T-cell (primary cell): ENCODE measurements at places on chromosomes 4 and X.

DNA sequence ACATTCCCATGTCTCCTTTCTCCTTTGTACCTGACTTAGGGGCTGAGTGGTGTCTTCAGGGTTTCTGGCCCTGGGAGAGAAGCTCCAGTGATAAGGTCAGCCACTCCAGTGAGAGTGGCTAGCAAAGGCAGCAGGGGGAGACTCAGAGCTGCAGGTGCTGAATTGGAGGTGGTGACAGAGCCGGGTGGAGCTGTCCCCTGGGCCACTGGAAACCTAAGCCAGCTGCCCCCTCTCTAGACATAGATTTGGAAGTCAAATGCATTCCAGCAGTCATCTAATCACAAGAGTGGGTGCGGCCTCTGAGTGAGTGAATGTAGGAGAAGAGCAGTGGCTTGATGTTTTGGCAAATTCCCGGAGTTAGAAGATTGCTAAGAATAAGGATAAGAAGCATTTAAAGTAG lies 28.5 kb downstream of the TRIM2 start:
- DNase-seq: no peak

GRCh38 chr4:189200353-189200752 lies 740.3 kb upstream of the FRG1 start:
- DNase-seq: no peak

- DNase-seq: no peak
Observed at GRCh38 chr4:17589355-17589754, 12.4 kb downstream of the LAP3 start.

- no peak for DNase-seq
Observed at GRCh38 chr4:8911316-8912088, 39.9 kb upstream of the HMX1 start.

DNA sequence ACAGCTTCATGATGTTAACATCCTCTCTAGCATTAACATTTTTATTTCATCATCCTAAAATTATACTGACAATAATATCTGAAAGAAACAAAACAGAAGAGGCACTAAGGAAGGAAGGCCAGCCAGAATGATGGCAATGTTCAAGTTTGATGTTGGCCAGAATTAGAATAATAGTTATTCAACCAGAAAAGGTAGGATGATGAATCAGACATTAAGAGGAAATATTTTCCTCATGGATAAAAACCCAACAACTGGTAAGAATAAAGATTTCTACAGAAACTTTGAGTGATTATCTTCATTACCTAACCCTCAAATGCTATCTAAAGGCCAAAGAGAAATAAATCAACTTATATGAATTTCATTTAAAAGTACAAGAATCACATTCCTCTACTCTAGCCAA lies 105.2 kb downstream of the PDE5A start:
- no peak for DNase-seq

- no peak for DNase-seq
Observed at GRCh38 chr4:40316333-40316781, 18.8 kb upstream of the CHRNA9 start.

GRCh38 chr4:116478343-116478742 lies 607.0 kb downstream of the TRAM1L1 start:
- no peak for DNase-seq

DNA sequence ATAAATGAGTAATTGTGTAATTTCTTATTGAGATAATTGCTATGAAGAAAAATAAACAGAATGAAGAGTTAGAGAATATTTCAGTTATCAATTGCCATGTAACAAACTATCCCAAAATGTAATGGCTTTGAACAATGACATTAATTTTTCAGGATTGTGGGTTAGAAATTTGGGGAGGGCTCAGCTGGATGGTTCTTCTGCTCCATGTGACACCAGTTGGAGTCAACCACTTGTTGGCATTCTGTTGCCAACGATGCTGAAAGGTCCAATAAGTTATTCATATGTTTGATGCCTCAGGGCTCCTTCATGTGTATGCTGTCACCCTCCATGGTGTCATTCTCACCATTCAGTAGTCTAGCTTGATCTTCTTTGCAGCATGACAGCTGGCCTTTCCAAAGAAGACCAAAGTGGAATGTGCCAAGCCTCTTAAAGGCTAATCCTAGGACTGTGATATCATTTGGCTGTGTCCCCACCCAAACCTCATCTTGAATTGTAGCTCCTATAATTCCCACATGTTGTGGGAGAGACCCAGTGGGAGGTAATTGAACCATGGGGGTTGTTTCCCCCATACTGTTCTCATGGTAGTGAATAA lies 20.9 kb upstream of the CCDC149 start:
- no peak for DNase-seq

DNA sequence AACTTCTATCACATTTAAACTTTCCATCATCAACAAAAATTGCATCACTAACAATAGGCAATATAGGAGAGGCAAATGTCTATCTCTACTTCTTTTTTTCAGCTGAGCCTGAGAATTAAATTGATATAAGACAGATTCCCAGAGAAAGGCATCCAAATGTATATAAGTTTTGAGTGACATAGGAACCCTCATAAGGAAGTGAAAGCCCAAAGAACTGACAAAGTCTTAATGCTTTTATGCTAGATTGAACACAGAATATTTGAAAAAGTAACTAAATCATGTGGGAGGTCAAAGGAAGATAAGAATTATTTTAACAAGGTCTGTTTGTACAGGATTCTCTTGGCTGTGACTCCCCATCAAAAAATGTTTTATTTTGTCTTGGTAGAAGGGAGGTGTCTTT lies 714.9 kb downstream of the GRXCR1 start:
- no peak for DNase-seq

DNA sequence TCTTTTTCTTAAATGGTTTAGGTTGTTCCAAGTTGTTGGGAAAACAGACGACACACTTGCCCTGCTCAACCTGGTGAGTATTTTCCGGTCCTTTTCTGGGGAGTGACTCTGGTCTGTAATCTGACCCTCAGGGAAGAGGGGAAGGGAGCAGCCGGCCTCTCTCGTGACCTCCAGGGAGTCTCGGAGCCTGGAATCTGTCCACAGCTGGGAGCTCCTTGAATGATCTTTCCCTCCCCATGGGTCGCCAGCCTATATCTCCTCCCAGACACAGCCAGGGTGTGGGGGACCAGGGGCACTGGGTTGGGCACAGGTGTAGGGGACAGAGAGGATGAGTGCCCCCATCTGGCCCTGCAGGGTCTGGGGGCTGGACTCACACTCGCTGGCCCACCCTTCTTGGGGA lies 18.9 kb downstream of the TMEM175 start:
- no peak for DNase-seq

DNA sequence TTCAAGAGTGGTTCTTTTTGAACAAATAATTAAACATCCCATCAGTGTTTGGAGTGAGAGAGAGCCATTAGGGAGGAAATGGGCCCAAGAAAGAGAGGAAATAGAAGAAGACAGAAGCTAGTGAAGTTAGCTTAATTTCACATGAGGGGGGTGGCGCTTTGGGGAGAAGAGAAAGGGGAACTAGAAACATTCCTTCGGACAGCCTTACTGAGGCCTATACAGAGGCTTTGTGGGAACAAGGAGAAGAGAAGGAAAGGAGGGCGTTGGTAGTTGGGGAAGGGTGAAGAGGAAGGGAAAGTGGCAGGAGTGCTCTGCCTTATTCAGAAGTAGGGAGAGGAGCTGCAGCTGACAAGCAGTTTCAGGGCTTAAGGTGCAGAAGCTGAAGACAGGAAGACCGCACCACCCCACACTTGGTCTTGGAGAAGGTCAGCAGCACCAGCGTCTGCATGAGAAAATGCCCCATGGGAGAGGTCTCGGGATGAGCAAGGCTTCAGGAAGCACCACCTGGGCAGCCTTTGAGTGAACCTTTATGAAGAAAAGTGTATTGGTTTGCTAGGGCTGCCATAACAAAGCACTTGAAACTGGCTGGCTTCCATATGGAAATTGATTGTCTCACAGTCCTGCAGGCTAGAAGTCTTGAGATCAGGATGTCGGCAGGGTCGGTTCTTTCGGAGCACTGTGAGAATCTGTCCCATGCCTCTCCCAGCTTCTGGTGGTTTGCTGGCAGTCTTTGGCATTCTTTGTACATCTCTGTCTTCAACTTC lies 85.1 kb downstream of the KIT start:
- DNase-seq: no peak

- DNase-seq: no peak
Observed at GRCh38 chr4:180766944-180767729, 1476.1 kb upstream of the TENM3 start.

DNA sequence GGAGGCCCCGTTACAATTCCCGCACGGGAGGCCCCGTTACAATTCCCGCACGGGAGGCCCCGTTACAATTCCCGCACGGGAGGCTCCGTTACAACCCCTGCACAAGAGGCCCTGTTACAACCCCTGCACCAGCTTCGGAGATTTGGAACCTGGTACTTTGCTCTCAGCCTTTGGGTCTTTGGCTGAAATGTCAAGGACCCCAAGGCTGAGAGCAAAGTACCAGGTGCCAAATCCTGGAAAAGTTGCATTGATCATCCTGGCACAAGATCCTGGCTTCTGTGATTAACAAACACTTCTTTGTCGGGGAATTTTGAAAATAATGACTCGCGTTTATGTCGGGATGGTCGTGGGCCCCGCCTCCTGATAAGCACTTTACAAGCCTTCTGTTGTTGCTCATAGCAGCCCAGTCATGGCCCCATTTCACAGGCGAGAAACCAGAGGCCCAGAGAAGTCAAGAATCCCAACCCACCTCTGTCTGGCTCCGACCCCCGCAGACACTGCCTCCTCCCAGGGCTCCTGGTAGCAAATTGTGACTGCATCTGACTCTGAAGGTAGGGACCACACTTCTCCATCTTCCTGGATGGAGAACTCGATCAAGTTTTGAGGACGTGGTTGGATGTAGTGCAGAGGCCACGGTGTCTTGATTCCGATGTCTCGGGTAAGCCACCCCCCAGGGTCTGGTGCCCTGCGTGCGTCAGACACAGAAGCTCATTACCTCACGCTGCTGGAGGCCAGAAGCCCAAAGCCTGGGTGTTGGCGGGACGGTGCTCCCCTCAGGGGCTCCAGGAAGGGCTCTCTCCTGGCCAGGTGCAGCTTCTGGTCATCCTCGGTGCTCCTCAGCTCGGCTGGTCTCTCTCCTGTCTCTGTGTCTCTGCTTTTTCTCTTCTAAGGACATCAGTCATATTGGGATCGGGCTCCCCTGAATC lies 60.3 kb downstream of the ADRA2C start:
- no peak for DNase-seq

- DNase-seq: peak; percentile 1
Observed at GRCh38 chrX:20530406-20530921, 263.8 kb upstream of the RPS6KA3 start.

DNA sequence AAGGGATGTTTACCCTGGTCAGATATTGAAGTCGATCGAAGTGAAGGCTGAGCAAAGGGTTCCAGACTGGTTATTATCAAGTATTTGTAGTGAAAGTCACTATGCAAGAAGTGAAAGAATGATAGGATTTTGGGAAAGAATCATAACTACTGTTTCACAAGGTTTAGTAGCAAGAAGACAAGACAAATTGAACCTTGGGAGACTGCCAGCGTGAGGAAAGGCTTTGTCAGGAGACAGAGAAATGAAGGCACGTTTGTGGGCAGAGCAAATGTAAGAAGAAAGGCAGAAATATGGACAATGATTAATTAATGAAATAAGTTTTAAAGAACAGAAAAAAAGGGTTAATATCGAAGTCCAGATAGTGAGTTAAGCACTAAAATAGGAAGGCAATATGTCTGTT lies 456.8 kb downstream of the TRIML1 start:
- no peak for DNase-seq

DNA sequence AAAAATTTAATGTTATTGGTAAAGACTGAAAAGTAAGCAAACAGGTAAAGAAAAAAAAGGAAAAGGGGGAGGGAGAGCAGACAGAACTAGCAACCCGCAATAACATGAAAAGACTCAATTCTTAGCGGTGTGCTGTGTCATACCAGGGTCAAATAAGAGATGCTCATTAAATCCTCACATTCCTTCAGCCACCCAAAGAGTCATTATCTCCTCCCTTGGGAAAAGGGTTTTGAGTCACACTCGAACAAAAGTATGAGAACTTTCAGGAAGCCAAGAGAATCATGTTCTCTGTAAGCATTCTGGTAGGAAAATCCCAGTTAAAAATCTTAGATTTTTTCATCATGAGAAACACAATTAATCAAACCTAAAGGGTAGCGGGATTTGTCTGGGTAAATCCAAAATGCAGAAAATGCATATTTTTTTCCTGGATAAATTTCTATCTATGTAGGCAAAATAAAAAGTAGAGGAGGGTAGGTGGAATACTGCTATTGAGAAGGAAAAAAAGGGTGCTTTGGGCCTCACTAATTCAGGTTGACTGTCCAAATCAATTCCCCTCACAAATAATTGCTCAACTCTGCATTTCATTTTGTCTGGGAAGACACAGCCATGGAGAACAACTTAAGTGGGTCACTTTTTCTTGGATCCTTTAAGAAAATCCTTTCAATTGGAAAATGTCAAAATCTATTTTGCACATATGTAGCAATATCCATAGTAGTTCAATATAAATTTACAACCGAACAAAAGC lies 23.2 kb downstream of the TNIP3 start:
- no peak for DNase-seq

GRCh38 chr4:118206627-118207026 lies 146.2 kb downstream of the PRSS12 start:
- no peak for DNase-seq

GRCh38 chrX:46770000-46770816 lies 11.3 kb upstream of the SLC9A7 start:
- DNase-seq: no peak

DNA sequence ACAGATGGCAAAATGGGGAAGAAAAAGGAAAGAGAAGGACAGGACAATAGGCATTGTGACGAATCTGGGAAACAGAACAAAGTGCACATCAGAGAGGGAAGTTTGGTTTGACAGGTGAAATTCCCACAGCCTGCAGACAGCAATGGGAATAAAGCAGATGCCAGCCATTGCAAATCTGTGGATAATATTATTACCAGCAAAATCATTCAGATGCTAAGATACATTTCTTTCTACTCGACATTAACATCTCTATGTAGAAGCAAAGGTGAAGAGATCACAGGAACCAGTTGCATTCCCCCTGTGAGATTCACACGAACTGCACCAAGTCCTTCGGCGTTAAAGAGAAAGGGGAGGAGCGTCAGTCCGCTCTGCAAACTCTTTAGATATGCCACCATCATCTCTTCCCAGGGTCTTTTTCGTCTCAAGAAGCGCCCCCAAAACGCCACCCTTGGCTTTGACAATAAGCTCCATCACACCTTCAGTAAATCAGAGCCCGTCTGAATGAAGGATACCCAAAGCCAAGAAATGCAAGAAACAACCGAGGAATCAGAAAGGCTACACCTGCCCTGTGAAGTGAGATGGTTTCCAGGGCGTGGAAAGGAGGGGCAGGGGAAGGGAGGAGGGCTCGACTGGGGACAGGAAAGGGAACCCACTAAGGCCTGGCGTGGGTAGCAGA lies 1.9 kb downstream of the NEUROG2 start:
- DNase-seq: no peak

- no peak for DNase-seq
Observed at GRCh38 chrX:68936608-68937007, 107.8 kb downstream of the EFNB1 start.

- no peak for DNase-seq
Observed at GRCh38 chrX:16838202-16839066, 31.7 kb downstream of the RBBP7 start.

- no peak for DNase-seq
Observed at GRCh38 chr4:54658252-54659093, 716 bp downstream of the KIT start.

- DNase-seq: no peak
Observed at GRCh38 chr4:6437826-6438238, 34.6 kb downstream of the PPP2R2C start.
